ENCODE measurements at places on chromosomes 11 and 22. TPM values are rescaled to one million over a fixed set of nuclear protein-coding genes. Genes with fewer than 3 reads are reported as not detected.

Gene OOSP4B
- polyA plus RNA-seq = not detected

Gene NAALAD2
- 1.6 TPM for polyA plus RNA-seq

DNA sequence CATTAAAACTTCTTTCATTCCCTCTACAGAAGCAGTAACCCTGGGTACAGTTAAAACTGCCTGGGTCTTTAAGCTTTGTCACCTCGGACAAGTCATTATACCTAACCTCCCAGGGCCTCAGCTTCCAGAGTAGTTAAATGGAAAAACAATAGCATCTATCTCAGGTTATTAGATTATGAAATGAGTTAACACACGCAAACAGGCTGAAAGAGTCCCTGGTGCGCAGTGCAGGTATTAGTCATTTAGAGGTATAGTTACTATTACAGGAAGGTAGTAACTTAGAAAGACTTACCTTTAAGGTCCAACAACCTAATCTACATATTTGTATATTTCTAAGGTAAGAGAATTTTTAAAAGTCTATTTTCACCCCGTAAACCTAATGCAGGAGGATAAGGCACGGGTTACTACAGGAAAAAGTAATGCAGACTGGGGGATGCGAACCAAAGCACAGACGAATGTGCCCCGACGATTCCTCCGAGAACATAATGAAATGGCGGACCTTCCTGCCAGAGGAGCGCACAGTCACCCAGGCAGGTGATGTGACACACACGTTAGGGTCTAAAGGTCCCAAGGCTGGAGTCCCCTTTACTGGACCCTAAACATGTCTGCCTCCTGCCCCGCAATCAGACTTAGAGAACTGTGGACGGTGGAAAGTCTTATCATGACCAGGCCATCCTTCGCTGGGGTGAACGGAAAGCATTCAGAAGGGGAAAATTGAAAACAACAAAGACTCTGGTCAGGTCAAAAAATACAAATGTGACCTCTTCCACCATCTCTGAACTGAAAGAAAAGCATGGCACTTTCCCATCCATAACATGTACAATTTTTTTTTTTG is 1.3 kb downstream of the NAP1L4 start:
- no peak for DNase-seq
- no peaks in the 10 kb centered on the region for H3K27me3 ChIP-seq
- peak overlapping the region; percentile 90 for H3K4me3 ChIP-seq
- H3K36me3 ChIP-seq = no peaks in the 10 kb centered on the region
- H3K27ac ChIP-seq = peak overlapping the region; percentile 90

DNA sequence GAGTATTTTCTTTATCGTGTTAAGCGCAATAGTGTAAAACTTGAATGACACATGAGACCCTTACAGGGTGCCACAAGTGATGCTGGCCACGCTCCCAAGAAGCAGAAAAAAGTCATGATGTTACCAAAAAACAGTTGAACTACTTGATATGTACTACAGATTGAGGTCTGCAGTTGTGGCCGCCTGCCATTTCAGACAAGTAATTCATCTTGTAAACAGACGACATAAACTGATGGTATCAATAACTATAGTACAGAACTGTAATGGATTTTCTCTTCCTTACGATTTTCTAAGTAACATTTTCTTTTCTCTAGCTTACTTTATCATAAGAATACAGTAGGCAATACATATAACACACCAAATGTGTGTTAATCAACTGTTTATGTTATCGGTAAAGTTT is 5.5 kb downstream of the CD59 start:
- no peaks in the 10 kb centered on the region for H3K4me1 ChIP-seq
- no peaks in the 10 kb centered on the region for H3K36me3 ChIP-seq
- no peaks in the 10 kb centered on the region for H3K27me3 ChIP-seq
- no peak overlapping the region for H3K4me3 ChIP-seq
- no peak overlapping the region for H3K27ac ChIP-seq
- DNase-seq = no peak

Gene GCAT
- 62.7 TPM for polyA plus RNA-seq

Gene SMIM35
- 0.02 TPM for polyA plus RNA-seq

Gene MS4A3
- polyA plus RNA-seq = not detected

Gene DRD4
- 2.4 TPM for polyA plus RNA-seq

GRCh38 chr11:91608677-91609076 is 615.9 kb upstream of the FAT3 start:
- DNase-seq = no peak
- H3K4me1 ChIP-seq = no peaks in the 10 kb centered on the region
- H3K27me3 ChIP-seq = no peaks in the 10 kb centered on the region
- H3K27ac ChIP-seq = no peak overlapping the region

Gene CTSW
- polyA plus RNA-seq = 0.65 TPM

DNA sequence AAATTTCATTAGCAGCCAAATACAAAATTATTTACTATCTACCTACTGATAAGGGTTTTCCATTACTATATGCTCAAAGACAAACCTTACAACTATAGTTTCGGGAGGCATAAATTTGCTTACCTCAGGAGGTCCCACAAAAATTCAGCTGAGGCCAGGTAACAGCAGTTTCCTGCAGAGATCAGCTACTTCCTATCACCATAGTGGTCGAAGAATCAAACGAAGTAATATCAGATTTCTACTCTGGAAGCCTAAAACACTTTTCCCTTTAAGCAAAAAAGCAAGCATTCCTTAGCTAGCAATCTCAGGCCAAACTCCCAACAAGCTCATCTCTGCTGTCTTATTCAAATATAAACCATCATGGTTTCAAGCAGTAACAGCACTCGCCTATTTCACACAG is 3.1 kb downstream of the NAP1L4 start:
- H3K36me3 ChIP-seq = no peaks in the 10 kb centered on the region
- peaks cover 14% of the 10 kb centered on the region for H3K4me1 ChIP-seq
- no peaks in the 10 kb centered on the region for H3K27me3 ChIP-seq
- DNase-seq = no peak
- H3K27ac ChIP-seq = no peak overlapping the region

GRCh38 chr11:129143335-129143734 is 48.8 kb downstream of the ARHGAP32 start:
- no peaks in the 10 kb centered on the region for H3K36me3 ChIP-seq
- peak; percentile 63 for DNase-seq
- no peak overlapping the region for H3K27ac ChIP-seq
- no peak overlapping the region for H3K4me3 ChIP-seq

Gene HORMAD2
- polyA plus RNA-seq = not detected

Gene B4GALNT4
- polyA plus RNA-seq = 6.8 TPM

- H3K27me3 ChIP-seq = no peaks in the 10 kb centered on the region
- peaks cover 5% of the 10 kb centered on the region for H3K4me1 ChIP-seq
- DNase-seq = no peak
- no peaks in the 10 kb centered on the region for H3K36me3 ChIP-seq
- H3K4me3 ChIP-seq = no peak overlapping the region
Measured at GRCh38 chr11:125071846-125072217, 8.7 kb downstream of the SLC37A2 start.

DNA sequence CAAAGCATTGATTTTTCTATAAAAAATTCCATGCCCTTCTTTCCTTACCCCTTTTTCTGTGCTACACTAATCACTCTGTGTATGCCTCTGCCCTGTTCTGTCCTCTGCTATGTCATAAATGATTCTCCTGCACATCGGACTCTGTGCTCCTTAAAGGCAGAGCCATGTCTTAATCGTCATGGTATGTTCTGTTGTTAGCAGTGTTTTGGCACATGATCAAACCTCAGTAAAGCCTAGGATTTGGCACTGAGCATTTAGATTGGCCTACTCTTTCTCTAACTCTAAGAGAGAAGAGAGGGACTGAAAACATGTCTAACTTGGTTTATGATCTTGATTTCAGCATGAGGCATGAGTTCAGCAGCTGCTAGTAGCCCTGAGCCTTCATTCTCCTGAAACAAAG is 266.9 kb downstream of the AASDHPPT start:
- H3K27me3 ChIP-seq = no peaks in the 10 kb centered on the region
- H3K36me3 ChIP-seq = no peaks in the 10 kb centered on the region
- no peak overlapping the region for H3K4me3 ChIP-seq
- no peak overlapping the region for H3K27ac ChIP-seq

DNA sequence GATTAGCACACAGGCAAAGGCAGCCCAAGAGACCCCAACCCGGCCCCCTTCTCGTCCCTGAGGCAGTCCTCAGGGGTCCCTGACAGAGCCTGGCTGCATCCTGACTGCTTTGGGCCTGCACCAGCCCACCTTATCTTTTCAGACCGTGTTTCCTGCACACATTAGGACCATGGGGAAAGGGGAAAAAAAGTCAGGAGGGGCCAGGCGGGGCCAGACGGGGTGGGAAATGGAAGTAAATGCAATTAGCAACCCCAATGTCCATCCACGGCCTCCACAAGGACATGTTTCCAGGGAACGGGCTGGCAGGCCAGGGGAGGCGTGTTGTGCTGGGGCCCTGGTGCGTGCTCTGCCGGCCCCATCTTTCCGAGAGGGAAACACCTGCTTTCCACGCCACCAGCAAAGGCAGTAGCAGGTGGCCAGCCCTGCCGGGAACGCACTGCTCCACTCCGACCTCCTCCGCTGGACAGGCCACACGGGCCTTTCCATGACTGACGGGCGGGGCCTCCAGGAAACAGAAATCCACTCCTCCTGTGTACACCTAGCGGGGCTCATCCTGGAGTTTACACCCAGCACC is 7.4 kb downstream of the EHD1 start:
- no peak overlapping the region for H3K27ac ChIP-seq
- H3K27me3 ChIP-seq = no peaks in the 10 kb centered on the region
- peaks cover 4% of the 10 kb centered on the region for H3K4me1 ChIP-seq
- H3K36me3 ChIP-seq = peaks cover 9% of the 10 kb centered on the region
- H3K4me3 ChIP-seq = no peak overlapping the region
- peak; percentile 20 for DNase-seq

- no peak for DNase-seq
- no peak overlapping the region for H3K27ac ChIP-seq
- H3K36me3 ChIP-seq = no peaks in the 10 kb centered on the region
- no peaks in the 10 kb centered on the region for H3K4me1 ChIP-seq
Measured at GRCh38 chr11:2701898-2702434, 2.2 kb upstream of the KCNQ1OT1 start.

GRCh38 chr11:64694026-64694755 is 28.8 kb downstream of the NRXN2 start:
- H3K27me3 ChIP-seq = no peaks in the 10 kb centered on the region
- H3K36me3 ChIP-seq = no peaks in the 10 kb centered on the region

Gene C11orf16
- not detected for polyA plus RNA-seq

Gene FOLR1
- polyA plus RNA-seq = 8.3 TPM

DNA sequence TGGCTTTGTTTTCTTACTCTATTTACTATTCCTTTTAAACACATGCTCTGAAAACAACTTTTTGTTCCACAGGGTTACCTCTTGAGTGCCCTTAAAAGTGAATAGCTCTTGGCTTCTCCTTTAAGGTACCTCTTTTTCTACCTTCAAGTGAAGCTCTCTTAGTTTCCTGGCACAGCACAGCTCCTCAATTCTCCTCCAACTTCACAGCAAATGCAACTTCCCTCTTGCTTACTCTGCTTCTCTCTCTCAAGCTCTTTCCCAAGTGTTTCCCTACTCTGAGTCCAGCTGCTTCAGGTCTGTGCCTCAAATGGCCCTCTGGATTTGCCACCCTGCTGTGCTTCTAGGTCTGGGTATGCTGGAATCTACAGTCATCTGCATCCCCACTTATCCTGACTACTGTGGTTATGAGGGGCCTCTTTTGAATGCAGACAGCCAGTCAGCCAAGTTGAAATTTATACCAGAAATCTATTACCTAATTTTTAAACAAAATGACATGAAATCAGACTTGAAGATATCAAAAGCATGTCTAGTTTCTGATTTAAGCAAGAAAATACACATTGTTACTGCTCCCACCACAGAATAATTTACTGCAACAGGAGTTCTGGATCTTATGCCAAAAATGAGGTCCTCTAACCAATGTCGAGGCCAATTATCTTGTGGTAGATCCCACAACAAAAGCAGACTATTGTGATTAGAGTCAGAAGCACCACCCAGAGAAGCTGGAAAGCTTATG is 371.1 kb downstream of the SOX6 start:
- H3K27me3 ChIP-seq = no peaks in the 10 kb centered on the region
- H3K27ac ChIP-seq = no peak overlapping the region
- DNase-seq = no peak

DNA sequence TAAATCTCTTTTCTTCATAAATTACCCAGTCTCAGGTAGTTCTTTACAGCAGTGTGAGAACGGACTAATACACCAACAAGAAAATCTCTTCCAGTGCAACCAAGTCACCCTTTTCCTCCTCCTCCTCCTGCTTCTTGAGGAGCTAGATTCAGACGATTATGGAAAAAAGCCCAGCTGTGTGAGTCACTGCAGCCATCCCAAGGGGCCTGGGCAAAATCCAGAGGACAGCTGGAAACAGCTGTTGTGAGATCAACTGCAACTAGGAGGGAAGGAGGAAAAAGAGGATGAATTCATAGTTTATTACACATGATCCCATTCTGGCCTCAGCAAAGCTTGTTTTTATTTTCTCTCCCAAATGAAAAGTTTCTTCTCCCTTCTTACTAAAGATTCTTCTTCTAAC is 32.9 kb downstream of the RBFOX2 start:
- DNase-seq = peak; percentile 35
- H3K27ac ChIP-seq = peak overlapping the region; percentile 42
- peaks cover 7% of the 10 kb centered on the region for H3K4me1 ChIP-seq
- no peak overlapping the region for H3K4me3 ChIP-seq
- no peaks in the 10 kb centered on the region for H3K27me3 ChIP-seq

Measured in pancreas (tissue), 10 donors.